ENCODE measurements at places on chromosomes 3 and 15.
A peak's percentile ranks its signal among the peaks of the same experiment; 100 is the strongest.

- DNase-seq = no peak
Measured at GRCh38 chr3:123693584-123694190, 108.8 kb upstream of the HACD2 start.

- DNase-seq = no peak
Measured at GRCh38 chr15:95674031-95674430, 656.5 kb upstream of the NR2F2 start.

DNA sequence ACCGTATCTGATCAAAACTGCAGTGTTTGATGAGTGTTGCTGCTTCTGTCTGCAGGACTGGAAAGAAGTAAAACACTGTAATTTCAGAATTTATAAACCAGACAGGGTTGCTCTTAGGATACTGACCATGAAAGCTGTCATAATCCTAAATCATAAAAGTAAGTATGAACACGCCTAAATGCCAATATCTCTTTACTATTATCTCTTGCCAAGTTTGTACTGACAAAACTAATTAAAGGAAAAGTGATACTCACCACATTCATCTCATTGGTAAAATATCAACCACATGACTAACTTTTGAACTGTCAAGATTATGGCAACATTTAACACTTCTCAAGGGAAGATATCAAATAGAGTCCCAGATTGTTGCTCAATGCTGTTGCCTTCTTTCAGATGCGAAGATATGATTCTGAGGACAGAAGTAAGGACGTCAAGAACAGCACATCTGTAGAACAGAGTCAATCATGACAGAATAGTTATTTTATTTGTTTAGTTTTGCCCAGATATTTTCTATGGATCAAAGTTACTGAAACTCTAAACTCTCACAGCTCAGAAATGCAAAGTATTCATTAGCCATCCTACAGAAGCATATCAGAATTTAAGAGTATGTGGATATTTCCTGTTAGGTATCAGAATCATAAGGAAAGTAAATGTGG is 61.4 kb upstream of the COL8A1 start:
- no peak for DNase-seq

GRCh38 chr15:40398413-40398873 is 7.2 kb upstream of the IVD start:
- DNase-seq = no peak

GRCh38 chr3:175477651-175478224 is 618.6 kb downstream of the NAALADL2 start:
- no peak for DNase-seq

DNA sequence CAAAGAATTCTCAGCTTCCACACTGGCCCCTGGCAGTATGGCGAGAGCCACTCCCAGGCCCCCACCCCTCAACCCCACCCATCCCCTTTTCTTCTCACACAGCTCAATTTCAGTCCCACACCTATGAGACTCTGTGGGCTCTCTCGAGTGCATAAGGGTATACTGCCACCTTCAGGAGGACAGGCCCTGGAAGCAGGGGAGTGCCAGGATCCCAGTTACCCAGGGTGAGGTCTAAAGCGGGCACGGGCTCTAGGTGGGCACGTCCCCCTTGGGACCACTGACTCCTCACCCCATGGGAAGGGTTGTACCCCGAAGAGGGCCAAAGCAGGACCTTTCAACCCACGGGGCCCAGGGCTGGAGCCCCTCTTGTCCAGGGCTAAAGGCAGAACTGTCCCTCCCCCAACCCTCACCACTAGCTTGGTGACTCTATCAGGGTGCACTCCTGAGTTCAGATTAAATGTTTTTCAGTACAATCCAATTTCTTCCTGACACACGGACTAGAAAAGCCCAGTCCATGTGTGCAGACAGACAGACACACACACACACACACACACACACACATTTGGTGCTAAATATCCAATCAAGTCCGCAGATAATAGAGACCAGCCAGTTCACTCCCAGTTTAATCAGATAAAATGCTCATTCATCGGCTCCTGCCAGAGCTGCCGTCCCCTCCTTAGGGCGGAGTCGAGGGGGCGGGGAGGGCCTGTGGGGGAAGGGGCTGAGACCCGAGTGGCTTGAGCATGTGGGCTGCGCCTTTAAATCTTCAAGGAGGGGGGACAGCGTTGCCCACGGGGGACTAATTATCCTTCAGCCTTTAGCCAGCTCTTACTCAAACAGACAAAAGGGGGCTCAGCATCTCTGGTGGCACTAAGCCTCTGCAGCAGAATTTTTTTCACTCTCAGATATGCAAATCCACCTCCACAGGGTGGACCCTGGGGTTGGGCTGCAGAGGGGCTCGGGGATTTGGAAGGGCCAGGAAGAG is 59.3 kb downstream of the CYP11A1 start:
- peak; percentile 86 for DNase-seq

DNA sequence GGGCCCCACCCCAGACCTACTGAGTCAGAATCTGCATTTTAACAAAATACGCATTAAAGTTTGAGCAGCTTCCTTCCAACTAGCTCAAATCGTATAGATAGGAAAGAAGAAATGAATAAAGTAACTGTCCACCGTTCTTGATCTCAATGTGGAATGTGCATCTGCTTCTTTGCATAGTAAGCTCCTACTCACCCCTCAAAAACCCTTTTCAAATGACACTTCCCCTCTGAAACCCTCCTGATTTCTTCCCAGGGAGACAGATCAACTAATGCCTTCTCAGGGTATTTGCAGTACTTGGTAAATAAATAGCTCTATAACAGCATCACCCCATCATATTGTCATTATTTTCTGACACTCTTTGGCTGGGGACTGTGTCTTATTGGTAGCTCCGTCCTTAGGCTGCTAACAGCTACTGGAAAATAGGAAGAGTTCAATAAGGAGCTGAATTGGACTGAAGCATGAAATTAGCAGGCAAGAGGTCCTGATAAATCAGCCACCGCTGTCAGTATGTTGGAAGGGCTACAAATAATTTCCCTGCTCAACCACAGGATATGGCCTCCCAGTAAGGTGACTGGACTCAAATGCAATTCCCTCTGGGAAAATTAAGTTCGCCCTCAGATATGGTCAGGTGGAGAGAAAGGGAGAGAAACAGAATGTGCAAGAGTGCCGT is 10.2 kb downstream of the OXTR start:
- DNase-seq = peak; percentile 32

- no peak for DNase-seq
Measured at GRCh38 chr15:101625980-101626379, 26.2 kb downstream of the TM2D3 start.

DNA sequence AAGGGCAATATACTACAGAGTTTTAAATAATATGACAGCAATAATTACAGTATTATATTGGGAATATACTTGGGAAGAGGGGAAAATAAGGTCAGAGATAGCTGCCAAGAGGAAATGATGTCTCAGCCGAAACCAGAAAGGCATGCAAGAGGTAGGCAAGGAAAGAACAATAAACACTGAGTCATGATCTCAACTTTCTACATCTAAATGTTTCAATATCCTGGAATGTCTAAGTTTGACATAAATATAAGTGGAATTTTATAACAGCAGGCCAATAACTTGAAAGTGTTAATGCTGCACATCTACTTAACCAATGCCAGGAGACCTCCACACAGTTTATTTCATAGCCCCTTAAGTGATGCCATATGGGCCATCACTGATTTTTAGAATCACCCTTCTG is 99.8 kb upstream of the CPNE4 start:
- DNase-seq = no peak

GRCh38 chr15:70508561-70509281 is 254.6 kb downstream of the UACA start:
- no peak for DNase-seq

DNA sequence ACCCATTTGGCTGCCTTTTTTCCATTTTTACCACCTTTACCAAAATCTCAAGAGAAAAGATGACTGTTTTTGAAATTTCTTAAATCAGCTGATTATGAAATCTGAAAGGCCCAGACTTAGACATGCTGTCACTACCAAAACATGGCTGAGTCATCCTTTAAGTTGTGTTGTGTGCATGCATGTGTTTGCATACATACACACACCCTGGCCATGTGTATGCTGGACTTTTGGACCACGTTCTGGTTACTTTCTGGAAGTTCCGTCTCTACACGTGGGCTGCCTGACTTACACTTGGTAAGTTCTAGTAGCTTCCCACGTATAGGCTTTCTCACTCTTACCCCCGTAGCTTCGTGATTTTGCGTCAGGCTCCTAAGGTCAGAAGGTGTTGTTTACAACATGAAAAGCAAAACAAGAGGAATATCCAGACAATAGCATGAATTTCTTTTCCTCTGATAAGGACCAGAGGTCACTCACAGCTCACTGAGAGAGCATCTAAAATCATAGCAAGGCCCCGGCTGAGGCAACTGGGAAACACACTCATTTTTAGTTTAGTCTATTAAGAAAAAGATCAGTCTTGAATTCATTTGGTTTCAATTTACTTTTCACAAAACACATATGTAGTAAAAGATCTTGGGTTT is 62.4 kb downstream of the COL8A1 start:
- no peak for DNase-seq

- DNase-seq = no peak
Measured at GRCh38 chr15:95868450-95868849, 462.1 kb upstream of the NR2F2 start.

- no peak for DNase-seq
Measured at GRCh38 chr15:69824075-69824876, 273.4 kb downstream of the TLE3 start.

GRCh38 chr3:111864821-111865656 is 6.0 kb downstream of the PHLDB2 start:
- no peak for DNase-seq

- no peak for DNase-seq
Measured at GRCh38 chr3:183664913-183665381, 29.5 kb downstream of the KLHL24 start.
